ENCODE measurements at places on chromosomes 13 and 19.

DNA sequence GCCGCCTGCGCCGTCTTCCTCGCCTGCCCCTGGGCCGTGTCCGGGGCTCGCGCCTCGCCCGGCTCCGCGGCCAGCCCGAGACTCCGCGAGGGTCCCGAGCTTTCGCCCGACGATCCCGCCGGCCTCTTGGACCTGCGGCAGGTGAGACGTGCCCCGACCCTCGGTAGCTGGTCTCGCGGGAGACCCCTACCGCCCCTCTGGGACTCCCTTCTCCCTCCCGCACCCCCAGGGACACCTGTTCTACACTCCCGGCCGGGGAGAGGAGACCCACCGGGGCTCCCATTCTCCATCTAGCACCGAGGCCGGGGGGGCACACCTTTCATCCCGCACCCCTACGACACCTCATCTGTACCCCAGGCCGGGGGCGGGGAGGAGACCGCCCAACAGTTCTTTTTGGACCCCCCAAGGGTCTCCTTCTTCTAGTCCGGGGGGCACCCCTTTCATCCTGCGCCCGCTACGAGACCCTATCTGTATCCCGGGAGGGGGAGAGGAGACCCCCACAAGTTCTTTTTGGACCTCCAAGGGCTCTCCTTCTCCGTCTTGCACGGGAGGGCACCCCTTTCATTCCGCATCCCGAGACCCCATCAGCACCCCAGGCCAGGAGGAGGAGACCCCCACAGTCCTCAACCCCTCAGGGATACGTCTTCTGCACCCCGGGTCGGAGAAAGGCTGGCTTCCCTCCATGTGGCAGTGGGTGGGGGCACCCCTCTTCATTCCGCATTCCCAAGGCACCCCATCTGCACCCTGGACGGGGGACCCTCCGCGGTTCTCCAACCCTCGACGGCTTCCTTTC lies 533 bp downstream of the TNFSF9 start:
- DNase-seq: no peak

GRCh38 chr13:64305246-64305645 lies 2889.6 kb upstream of the PCDH20 start:
- DNase-seq: peak; percentile 49

GRCh38 chr19:35373492-35373891 lies 2.6 kb downstream of the GPR42 start:
- no peak for DNase-seq

GRCh38 chr13:66210677-66211076 lies 1019.5 kb downstream of the PCDH9 start:
- DNase-seq: peak; percentile 51

DNA sequence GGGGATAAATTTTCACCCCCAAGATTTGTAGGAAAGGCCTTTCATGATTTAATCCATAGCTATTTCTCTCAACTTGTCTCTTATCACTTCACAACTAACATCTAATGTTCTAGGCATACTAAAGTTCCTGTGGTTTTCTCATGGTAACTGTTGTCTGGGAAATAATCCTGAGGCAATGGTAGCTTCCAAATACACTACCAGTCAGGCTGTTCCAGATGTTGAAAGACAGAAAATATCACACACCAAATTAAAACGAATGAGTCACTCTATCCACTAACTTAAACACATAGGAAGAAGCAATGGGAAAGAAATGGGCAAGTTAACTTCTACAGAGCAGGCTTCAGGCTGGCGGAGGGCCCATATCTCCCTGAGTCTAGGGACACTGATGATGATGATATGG lies 77.7 kb upstream of the MYO16 start:
- DNase-seq: peak; percentile 2

DNA sequence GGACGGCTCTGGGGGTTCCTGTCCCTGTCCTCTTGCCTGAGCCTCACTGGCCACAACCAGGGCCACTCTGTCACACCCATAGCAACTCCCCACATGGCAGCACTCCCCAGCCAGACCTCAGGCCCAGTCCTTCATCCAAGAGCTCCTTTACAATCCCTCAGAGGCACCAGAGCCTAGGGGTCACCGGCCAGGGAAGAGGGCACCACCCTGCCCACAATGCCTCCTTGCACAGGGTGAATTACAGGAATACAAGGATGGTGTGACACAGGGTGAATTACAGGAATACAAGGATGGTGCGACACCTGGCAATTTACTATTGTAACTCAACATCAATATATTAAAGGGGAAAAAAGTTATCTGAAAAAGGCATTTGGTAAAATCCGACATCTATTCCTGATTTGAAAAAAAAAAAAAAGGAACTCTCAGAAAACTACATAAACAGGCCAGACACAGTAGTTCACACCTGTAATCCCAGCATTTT lies 16.5 kb downstream of the MIER2 start:
- DNase-seq: no peak

DNA sequence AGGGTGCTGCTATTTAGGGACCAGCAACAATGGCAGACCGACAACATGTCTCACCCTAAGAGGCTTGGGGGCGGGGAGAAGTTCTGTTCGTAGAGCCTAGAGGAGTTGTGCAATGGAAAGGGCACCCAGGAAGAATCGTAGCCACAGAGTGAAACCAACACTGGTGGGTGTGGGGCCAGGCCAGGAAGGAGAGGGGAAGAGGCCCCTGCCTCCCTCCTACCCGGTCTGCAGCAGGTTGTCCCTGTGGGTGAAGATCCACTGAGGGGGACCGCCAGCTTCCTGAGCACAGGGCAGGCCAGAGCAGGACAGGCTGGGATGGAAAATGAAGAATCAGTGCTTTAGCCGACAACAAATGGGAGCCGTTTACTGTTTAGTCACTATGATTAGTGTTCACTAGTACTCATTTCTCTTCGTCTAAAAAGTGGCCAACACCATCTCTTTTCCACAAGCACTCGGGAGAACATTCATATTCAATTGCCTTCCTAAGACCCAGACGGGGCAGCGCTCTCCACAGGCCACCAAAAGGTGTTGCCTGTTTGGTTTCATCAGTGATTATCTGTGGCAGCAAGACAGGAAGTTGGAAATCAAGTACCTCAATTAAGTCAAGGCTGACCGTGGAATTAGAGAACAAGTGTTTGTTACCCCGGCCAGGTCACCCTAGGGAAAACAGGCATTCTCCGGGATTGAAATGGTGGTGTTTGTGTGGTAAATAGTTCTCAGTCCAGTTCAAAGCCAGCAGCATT lies 1.1 kb upstream of the ATP11A start:
- no peak for DNase-seq

DNA sequence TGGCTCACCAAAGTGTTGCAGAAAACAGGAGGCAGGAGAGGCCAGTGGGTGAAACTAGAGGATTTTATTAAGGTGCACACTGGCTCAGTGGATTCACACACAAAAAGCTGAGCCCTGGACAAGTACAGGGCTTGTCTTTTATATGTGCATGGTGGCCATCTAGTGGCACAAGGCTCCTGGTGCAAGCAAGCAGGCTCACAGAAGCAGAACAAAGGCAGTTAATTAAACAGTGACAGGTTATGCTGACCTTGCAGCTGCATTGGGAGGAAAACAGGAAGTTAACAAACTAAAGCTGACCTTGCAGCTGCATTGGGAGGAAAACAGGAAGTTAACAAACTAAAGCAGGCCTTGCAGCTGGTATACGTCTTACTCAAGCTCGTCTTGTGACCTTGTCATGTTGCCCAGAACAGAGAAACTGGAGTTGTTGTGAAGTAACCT lies 65.3 kb upstream of the ZNF681 start:
- peak; percentile 7 for DNase-seq

DNA sequence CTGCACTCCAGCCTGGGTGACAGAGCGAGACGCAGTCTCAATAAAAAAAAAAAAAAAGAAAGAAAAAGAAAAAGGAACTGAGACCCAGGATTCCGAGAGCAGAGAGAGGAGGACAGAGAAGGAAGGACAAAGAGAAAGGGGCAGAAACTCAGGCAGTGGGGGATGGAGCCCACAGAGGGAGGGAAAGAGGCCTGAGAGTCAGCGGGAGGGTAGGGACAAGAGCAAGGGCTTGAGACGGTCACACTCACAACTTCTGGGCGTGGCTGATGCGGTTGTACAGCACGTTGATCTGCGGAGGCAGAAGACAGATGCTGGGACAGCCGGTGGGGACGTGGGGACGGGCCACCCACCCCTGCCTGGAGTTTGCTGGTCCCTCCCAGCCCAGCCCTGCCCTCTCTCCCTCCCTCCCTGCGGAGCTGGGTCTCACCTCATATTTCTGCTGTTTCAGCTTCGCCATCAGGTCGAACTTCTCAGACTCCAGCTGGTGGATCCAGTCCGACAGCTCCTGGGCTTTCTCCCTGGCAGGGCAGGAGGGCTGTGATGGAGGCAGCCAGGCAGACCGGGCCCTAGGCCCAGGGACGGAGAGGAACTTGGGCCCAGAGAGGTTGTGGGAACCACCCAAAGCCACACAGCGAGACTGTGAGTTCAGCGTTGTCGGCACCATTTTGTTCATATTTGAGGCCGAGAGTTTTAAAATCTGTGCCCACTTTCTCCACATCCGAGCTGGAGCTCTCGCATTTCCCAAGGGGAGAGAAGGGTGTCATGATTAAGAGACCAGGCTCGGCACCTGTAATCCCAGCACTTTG lies 15.2 kb downstream of the TNNT1 start:
- peak; percentile 36 for DNase-seq

GRCh38 chr19:1395194-1396018 lies 5.9 kb downstream of the GAMT start:
- no peak for DNase-seq
